ENCODE measurements at places on chromosomes 5 and 9.

DNA sequence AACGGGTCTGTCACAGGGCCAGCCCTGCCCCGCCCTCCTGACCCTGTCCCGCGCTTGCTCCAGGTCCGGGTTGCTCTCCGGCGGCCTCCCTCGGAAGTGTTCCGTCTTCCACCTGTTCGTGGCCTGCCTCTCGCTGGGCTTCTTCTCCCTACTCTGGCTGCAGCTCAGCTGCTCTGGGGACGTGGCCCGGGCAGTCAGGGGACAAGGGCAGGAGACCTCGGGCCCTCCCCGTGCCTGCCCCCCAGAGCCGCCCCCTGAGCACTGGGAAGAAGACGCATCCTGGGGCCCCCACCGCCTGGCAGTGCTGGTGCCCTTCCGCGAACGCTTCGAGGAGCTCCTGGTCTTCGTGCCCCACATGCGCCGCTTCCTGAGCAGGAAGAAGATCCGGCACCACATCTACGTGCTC lies 4.2 kb downstream of the B4GALT7 start:
- DNase-seq: no peak

GRCh38 chr5:59999056-59999455 lies 105.5 kb upstream of the PDE4D start:
- no peak for DNase-seq

DNA sequence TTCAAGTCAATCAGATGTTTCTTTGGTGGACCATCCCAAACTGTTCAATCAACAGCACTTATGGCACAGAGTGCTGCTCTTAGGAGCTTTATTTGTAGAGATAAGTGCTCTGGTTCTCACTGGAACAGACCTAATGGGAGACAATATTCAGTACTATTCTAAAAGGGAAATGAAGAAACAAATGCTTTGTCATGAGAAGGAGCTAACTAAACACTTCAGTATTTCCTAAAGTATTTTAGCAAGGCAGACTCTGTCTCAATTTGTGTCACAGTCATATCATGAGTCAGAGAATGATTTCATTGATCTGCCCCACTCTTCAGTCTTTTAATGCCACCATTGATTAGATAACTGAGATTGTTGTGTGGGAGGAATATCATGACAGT lies 175.3 kb downstream of the SLF1 start:
- DNase-seq: no peak

GRCh38 chr9:136587145-136587943 lies 41.5 kb upstream of the NOTCH1 start:
- DNase-seq: no peak

GRCh38 chr5:141878186-141878710 lies at the start of gene PCDH1:
Gene PCDH1, minus strand, starts transcription at chr5:141878410. Its CDS starts 148 bp downstream, at chr5:141878262.
- DNase-seq: no peak

GRCh38 chr9:105541838-105542237 lies 16.1 kb upstream of the FKTN start:
- DNase-seq: no peak

All from activated naive CD8-positive, alpha-beta T cell treated with anti-CD3 and anti-CD28 coated beads for 36 hours (primary cell).